ENCODE measurements at places on chromosomes 12 and 14.

- peak overlapping the region; percentile 81 for H3K27ac ChIP-seq
- peaks cover 39% of the 10 kb centered on the region for H3K36me3 ChIP-seq
- no peaks in the 10 kb centered on the region for H3K27me3 ChIP-seq
- no peak for DNase-seq
- peaks cover 32% of the 10 kb centered on the region for H3K4me1 ChIP-seq
- H3K4me3 ChIP-seq: no peak overlapping the region
Observed at GRCh38 chr14:102795060-102795925, 18.0 kb downstream of the TRAF3 start.

DNA sequence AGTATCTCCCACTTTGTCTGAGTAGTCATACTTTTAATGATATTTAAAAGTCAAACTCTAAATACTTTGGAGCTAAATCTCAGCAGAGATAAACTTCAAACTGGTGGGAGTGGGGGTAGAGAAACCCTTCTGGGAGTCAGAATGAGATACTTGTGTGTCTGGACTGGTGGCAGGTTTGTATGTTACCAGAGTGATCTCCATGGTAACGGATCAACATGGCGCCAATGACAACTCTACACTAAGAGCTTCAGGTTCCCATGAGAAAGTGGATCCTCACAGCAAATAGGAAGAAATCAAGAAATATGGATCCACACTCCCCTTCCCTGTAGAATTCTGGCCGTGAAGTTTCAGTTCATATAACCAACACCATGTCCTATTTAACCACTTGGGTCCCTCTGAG is 121.9 kb downstream of the ETV6 start:
- no peak overlapping the region for H3K4me3 ChIP-seq
- H3K27me3 ChIP-seq: no peaks in the 10 kb centered on the region
- DNase-seq: peak; percentile 31

DNA sequence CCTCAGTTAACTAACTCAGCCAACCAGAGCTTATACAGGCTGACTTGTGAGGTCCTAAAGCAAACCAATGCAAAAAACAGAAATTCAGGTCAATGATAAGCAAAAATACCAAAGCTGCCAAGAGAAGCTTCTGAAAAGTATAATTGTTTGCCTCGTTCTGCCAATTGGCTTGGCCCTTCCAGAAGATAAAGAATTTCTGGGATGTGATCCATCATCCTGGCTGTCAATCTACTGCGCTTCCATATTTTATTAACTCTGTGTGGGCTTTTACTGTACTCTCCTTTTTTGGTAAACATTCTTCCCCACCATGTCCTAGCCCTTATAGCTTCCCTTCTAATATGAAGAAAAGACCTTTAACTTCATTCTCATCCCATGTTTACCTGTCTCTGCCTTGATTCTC is 387.9 kb downstream of the TMEM117 start:
- no peak overlapping the region for H3K27ac ChIP-seq
- H3K36me3 ChIP-seq: no peaks in the 10 kb centered on the region
- no peaks in the 10 kb centered on the region for H3K4me1 ChIP-seq
- H3K4me3 ChIP-seq: no peak overlapping the region
- no peaks in the 10 kb centered on the region for H3K27me3 ChIP-seq

DNA sequence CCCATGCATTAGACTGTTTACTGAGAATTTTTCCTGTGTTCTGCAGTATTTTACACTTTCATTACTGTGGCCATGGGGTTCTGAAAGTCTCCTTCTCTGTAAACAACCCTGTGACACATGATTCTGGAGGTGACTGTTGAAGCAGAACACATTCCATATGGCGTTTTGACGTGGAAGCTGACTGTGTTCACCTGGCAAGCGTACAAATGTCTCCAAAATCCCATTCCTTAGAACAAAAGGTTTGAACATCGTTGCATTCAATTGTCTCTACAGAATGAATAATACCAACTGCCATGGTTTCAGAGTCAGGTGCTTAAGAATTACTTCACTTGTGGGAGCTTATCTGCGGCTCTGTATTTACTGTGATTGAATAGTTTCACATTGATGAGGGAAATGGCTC is 485.6 kb upstream of the TMEM132C start:
- H3K27ac ChIP-seq: no peak overlapping the region
- DNase-seq: no peak
- no peaks in the 10 kb centered on the region for H3K27me3 ChIP-seq
- no peaks in the 10 kb centered on the region for H3K4me1 ChIP-seq
- H3K36me3 ChIP-seq: no peaks in the 10 kb centered on the region
- H3K4me3 ChIP-seq: no peak overlapping the region

Data from T-helper 2 cell treated with Interferon-gamma antibody and Interleukin-4, amounts not matched to agents 5 μg/mL and 100 μg/mL, for 36 hours (primary cell).